ENCODE measurements at places on chromosomes 2 and 18.

- peak; percentile 13 for DNase-seq
These were observed 12.3 kb upstream of the RESP18 start for GRCh38 chr2:219344751-219345430.

DNA sequence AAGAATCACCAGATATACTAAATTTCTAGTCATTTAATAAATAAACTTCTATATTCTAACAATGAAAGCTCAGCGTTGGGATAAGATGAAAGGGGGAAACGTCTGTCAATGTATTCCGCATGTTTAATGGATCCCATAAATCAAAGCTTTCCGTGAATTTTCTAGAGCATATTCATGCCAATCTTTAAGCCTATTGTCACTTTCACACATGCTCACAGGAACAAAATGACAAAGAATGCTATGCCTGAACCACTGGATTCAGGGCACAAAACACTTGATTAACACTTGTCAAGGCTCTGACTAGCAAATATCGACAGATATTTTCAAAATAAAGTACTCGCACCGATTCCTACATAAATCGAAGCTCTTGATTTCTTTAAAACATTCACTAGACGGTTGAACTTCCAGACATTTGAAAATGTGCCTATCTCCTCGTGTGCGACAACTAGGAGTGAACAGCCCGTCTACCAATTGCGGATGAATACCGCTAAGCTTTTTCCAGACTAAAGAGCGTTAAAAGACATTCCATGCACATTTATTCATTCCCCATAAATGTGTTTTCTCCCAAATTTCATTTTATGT is 1.8 kb downstream of the TLK1 start:
- no peak for DNase-seq

GRCh38 chr2:12534646-12535263 is 182.0 kb upstream of the TRIB2 start:
- peak; percentile 77 for DNase-seq

- DNase-seq = no peak
These were observed 291.7 kb upstream of the CDH19 start for GRCh38 chr18:66895631-66896030.

GRCh38 chr18:25710981-25711380 is 359.0 kb upstream of the ZNF521 start:
- no peak for DNase-seq

- DNase-seq = no peak
These were observed 205.3 kb upstream of the CDH20 start for GRCh38 chr18:61127714-61128467.

- DNase-seq = peak; percentile 20
These were observed 21.0 kb upstream of the PAX3 start for GRCh38 chr2:222319586-222320435.

- no peak for DNase-seq
These were observed 69.5 kb upstream of the ZSWIM2 start for GRCh38 chr2:186918495-186918894.

DNA sequence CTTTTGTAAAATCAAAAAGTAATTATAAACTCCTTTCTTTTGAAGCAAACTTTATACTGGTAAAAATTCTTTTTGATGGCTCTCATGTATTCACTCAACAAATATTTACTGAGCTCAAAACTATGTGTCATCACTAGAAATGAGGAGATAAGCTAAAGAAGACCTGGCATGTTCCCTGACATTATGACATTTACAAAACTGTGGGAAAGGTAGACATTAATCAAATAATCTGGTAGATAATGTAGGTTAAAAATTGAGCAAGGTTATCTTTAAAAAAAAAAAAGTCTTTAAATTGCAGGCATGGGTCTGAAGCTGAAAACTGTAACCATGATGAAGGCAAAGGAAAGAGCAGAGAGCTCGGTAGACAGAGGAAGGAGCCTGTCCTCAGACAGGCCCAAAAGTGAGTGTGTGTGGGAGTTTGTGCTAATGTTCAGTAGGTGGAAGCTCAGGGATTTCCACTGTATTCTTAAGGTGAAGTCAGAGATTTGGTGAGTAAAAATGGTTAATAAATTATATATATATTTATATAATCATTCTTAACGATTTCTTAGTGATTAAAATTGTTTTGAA is 612.9 kb downstream of the LRP1B start:
- no peak for DNase-seq

DNA sequence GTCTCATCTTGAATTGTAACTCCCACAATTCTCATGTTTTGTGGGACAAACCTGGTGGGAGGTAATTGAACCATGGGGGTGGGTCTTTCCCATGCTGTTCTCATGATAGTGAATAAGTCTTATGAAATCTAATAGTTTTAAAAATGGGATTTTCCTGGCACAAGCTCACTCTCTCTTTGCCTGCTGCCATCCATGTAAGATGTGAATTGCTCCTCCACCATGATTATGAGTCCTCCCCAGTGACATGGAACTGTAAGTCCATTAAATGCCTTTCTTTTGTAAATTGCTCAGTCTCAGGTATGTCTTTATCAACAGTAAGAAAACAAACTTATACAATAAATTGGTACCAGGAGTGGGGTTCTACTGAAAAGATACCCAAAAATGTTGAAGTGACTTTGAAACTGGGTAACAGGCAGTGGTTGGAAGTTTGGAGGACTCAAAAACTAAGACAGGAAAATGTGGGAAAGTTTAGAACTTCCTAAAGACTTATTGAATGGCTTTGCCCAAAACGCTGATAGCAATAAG is 601.4 kb downstream of the ZEB2 start:
- DNase-seq = no peak

GRCh38 chr2:953408-953807 is 2.8 kb downstream of the SNTG2 start:
- DNase-seq = no peak

GRCh38 chr2:199851501-199851810 is 464 bp upstream of the FTCDNL1 start:
- no peak for DNase-seq

DNA sequence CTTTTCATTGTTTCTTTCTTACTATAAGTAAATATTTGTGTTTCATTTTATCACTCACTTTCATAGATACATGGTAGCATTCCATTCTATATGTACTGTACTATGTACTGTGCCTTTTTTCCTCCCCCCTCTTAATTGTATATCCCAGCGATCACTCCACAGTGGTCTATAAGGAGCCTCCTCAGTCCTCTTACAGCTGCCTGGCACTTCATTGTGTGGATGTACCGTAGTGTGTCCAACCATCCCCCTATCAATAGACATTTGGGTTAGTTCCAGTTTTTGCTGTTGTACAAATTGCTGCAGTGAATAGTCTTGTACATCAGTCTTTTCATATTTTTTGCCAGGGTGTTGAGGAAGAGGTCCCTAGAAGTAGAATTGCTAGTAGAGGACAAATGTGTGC is 21.4 kb upstream of the DRC1 start:
- DNase-seq = no peak

DNA sequence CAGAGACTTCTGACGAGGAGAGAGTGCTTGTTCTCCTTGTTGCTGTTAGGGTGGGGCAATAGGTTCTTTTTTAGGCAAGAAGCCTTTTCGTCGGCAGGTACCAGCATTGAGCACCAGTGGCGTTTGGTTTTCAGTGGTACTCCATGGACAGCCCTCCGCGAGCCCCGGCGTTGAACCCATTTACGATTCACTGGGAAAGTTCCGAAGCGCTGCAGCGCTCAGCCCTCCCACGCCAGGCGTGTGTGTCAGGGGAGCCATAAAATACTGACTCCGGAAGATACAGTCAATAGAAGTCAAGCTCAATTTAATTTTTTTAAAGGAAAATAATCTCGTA is 494 bp upstream of the ROCK1 start:
- DNase-seq = no peak

DNA sequence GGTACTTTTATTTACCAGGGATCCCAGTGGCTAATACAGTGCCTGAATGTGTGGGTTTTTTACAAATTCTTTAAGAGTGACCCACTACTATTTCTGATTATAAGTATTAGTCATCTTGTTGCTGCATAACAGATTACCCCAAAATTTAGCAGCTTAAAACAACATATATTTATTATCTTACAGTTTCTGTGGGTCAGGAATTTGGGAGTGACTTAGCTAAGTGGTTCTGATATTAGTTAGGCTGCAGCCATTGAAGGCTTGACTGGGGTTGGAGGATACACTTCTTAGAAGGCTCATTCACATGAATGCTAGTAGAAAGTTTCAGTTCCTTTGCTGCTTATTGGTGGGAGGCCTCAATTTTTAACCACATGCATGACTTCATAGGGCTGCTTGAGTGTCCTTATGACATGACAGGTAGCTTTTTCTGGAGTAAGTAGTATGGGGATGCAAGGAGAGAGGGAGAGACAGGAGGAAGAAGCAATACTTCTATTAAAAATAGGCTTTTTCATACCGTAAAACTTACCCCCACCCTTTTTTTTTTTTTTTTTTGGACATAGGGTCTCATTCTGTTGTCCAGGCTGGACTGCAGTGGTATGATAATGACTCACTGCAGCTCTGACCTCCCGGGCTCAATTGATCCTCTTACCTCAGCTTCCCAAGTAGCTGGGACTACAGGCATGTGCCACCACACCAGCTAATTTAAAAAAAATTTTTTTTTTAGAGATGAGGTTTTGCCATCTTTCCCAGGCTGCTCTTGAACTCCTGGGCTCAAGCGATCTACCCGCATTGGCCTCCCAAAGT is 13.3 kb upstream of the POLE4 start:
- no peak for DNase-seq

- no peak for DNase-seq
These were observed 43.3 kb downstream of the TGFA start for GRCh38 chr2:70510313-70510712.

DNA sequence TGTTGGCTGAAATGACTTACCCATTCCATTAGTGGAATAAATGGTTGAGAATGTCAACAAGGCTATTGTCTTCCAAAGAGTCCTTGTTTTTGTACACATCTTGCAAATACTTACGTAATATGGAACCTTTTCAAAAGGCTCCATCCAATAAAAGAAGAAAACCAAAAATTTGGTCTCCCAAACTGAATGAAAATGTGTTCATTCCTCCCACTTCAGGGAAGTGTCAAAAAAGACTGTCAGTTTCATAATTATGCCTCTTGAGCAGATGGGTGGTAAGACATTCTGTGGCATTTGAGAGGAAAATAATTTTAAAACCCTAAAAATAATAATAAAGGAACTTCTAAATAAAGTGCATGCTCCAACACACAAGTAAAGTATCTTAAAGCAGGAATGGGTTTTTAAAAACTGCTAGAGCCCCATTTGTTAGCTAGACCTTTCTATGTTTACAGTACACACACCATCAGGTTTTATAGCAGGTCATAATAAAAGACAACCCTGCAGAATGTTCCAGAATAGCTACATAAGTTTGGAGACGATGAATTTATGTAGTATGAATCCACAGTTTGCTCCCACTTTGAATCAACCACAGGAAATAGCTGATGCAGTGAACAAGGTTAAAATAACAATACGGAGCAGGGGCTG is 843.7 kb downstream of the LRRTM4 start:
- DNase-seq = no peak

- DNase-seq = peak; percentile 43
These were observed 1.1 kb downstream of the HADHB start for GRCh38 chr2:26245810-26246209.

- no peak for DNase-seq
These were observed 8.9 kb upstream of the TMEM185B start for GRCh38 chr2:120231974-120232635.

- DNase-seq = no peak
These were observed 367.4 kb upstream of the GULP1 start for GRCh38 chr2:187924293-187924692.

- DNase-seq = no peak
These were observed 308.4 kb upstream of the COL3A1 start for GRCh38 chr2:188665727-188666304.

DNA sequence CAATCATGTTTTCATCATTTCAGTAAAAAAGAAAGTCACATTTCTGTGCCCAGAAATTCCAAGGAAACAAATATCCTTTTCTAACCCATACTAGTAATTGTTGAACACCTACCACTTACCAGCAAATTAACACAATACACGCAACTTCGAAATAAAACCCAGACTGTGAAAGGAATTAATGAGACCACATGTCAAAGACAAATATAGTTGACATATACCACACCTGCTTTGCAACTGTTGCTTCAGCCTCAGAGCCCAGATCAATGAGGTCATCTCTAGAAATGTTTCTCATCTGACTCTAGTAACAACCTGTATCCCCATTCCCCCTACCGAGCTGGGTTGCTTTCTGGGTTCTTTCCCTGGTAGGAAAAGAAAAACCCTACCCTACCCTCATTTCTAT is 52.6 kb downstream of the TRIP12 start:
- DNase-seq = no peak

DNA sequence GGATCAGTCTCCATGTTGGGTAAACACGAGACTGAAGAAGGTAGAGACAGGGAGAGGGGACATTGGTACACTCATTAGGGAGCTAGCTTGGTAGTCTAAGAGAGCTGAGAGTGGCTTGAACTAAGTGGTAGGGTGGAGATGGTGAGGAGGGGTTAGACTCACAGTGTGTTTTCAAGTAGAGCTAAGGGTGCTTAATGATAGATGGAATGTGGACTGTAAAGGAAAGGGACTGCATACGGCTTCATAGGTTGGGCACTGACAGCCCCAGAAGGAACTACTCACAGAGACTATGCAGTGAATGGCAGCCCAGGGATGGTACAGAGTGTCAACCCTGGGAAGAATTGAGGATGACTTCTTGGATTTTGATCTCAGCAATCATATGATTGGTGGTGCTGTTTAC is 178.1 kb downstream of the CCDC85A start:
- DNase-seq = no peak

DNA sequence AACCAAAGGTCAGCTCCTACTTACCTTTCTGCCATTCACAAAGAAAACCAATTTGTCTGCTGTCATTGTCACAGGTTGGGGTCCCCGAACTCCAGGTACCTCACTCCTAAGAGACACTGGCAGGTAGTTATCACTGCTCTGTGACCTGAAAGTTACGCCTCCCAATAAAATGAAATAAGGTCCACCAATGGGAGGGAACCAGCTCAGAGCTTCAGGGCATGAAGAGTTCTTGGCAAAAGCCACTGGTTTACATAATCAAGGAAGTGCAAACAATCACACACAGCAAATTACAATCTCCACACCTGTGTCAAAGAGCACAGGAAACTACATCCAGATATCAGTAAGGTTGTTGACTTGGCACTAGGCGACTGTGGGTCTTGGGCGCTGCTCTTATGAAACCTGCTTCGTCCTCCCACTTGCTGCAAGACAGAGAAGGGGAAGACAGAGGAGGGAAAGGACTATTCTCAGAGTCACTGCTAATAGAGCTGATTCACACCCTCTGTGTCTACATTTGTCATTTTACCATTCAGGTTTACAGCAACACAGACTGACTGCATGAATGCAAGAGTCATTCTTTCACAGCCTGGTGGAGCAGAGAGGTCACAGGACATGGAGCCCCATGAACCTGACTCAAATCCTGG is at the start of gene XDH:
Gene XDH, minus strand, starts transcription at position 142 of the 641 bp plus-strand sequence. Its CDS starts 76 bp downstream, at position 66.
- DNase-seq = peak; percentile 88

- no peak for DNase-seq
These were observed 10.5 kb downstream of the TM4SF20 start for GRCh38 chr2:227368574-227368973.
